Stimulated activated CD8-positive, alpha-beta memory T cell treated with anti-CD3 and anti-CD28 coated beads, Interleukin-2, amount 100 ng/mL, for 48 hours (primary cell): ENCODE measurements at places on chromosomes 5 and 9.

DNA sequence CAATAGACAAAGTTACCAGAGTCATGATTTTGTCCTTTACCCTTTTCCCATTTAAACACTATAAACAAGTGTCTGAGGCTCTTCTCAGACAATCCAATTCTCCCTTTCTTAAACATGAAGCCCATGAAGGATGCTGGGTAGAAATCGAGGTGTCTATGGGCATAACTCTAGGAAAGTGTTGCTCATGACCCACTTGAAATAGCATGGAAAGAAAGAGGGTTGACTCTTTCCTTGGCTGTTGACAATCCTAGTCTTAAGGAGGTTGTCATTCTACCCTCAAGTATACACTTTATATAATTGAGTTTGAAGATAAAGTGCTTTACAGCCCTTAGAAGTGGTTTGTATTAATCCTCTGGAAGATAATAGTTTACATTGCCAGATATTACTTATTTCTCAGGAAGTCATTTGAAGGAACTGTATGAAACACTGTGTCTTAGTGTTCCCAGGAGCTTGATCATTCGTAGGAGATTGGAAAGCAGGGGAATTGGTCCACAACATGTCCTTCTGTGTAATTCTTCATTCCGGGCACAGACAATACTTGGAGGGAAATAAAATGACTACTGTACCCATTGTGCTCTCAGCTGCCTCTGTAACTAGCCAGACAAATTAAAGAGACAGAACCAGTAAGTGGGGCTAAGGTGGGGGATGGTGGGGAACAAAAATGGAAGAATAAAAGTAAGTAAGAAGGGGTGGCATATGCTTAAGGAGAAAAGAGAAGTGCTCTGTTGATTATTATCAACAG lies 1078.3 kb upstream of the DMAC1 start:
- DNase-seq: no peak

GRCh38 chr5:122401976-122402725 lies 90.1 kb downstream of the SNCAIP start:
- DNase-seq: no peak

DNA sequence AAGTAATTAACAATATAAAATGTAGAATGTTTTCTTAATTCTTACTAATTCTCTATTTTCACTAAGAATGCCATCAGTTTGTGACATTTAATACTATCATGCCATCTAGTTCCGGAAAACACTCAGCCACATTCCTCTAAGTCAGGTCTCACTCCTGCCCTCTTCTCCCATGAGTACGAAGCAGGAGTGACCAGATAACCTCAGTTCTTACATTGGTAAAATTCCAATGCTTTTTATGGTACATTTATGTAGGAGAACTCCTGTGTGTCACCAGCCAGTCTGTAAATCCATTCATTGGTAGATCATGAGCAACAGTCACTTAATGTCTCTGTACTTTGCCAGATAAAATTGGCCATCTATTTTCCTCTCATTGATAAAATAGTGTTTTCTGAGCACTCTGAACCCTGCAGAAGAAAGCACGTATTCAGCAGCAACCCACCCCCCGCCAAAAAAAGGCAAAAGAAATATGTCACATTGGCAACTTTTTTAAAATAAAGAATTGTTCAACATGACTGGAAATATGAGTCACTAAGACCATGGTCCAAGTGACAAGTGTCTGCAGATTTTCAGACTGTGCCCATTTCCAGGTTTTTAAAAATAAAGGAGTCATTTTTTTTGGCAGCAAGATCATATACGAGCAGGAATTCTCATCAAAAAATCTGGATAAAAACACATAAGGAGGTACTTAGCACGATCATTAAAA lies 11.8 kb downstream of the GLIS3 start:
- DNase-seq: no peak

DNA sequence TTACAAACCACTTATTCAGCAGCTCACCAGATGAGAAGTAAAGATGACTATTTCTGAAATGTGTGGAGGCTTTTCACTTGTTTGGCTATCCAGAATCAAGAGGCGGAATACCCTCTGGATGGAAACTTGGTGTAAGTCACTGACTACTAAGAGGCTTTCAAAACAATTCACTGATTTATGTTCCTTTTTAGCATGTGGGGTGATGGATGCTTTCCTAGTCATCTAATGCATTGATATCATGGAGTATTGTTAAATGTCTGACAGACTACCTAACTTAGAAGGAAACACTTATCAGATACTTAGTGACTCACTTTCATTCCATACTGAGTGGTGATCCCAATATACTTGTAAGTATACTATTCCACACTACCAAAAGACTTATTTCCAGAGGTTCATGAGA lies 141.4 kb downstream of the PLK2 start:
- DNase-seq: no peak

- no peak for DNase-seq
These were observed 31.9 kb upstream of the TBC1D2 start for GRCh38 chr9:98287384-98287783.

GRCh38 chr9:4796988-4797853 lies 4.5 kb downstream of the RCL1 start:
- DNase-seq: no peak

DNA sequence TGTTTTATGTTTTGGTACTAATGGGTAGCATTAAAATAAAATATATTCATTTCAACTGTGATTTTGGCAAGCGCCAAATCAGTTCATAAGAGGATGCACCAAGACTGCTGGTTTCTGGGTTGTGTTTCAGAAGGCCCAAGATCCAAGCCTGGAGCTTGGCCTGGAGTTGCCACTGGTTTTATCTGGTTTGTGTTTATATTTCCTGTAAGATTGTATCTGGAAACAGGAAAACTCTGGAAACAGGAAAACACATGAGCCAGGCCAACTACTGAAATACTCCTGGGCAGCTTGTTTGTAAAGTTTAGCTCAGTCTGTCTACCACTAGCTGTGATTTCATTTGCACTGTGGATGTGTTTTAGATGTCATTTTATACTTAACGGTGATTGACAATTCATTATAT lies 5.5 kb downstream of the FSTL4 start:
- DNase-seq: no peak
